ENCODE measurements at places on chromosomes 3 and 15.

DNA sequence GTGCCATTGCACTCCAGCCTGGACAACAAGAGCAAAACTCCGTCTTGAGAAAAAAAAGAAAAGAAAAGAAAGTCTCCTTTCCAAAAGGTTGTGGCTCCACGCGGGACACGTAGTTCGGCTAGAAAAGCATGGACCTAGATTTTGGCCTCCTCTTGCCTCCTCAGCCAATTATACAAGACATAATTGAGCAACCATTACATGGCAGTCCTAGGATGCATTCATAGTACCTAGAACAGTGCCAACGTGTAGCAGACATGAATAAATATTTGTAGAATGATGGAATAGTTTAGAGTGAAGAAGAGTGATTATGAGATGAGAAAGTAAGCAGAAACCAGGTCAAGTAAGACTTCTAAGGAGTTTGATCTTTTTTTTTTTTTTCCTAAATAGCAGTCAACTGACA lies 112.5 kb downstream of the ZNF609 start:
- no peak for DNase-seq

DNA sequence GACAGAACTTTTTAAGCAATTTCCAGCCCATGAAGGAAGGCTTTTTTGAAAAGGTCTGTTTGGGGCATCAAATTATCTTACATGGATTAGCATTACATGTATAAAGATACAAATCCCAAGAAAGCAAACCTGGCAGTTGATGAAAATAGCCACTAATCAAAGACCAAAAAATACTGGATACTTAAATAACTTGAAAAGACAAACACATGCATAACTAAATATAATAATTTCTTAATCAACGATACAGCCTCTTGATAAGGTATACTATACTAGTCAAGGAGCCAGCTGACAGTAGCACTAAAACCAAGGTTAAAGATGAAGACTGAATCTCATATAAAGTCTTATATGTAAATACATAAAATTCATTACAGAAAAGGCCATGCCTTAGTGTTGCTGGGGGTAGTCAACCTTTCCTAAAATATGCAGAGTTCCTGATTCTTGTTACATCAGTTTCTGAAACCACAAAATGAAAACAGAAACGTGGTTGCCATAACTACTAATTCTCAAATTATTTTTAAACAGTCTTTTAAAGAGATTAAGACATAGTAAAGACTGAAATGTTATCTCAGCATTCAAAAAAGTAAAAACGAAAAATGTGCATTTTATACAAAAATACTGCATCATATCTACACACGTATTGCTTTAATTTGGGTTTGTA lies 2.0 kb downstream of the ANKRD28 start:
- no peak for DNase-seq

DNA sequence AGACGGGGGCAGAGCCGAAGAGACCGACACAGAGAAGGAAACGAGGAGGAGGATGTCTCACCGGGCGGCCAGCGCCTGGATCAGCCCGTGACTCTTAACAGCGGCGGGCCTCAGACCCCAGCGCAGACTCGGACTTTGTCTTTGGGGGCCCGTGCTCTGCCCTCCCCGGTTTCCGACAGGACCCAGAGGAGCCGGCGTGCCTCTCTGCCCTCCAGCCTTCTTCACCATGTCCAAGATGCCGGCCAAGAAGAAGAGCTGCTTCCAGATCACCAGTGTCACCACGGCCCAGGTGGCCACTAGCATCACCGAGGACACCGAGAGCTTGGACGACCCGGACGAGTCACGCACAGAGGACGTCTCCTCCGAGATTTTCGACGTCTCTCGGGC lies 1.0 kb downstream of the TSC22D2 start:
- no peak for DNase-seq

GRCh38 chr15:69290346-69291164 lies 8.2 kb upstream of the PAQR5 start:
- DNase-seq: no peak

GRCh38 chr3:129732200-129732876 lies 125.9 kb upstream of the PLXND1 start:
- no peak for DNase-seq
